Inflammatory macrophage (primary cell): ENCODE measurements at places on chromosomes 7 and 10.

DNA sequence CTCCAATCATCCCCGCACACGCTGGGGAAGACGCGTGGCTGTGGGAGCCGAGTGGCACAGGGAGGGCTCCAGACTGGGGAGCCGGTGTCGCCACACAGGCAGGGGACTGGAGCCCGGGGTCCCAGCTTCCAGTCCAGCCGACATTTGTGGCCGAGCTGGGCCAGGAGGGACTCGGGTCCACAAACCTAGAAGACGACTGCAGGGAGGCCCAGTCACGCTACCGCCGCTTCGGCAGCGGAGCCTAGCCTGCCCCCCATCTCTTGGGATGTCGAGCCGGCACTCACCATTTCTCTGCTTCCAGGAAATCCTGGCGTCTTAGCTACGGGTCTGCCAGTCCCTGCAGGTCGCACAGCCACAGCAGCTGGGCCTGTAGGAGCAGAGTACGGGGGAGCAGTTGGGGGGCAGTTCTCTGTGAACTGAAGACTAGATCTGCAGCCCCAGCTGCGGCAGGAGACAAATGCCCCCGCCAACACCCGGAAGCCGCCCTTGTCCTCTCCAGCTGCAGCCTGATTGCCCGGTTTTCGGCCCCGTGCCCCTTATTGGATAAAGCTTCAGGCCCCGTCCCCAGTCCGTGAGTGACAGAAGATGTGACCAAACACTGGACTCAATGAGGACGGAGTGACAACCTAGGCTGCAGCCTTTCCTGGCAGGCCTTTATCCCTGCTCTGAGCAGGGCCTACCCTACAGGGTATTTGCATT, 270.7 kb downstream of the ZNF33B start:
- peak; percentile 64 for DNase-seq

- DNase-seq, result no peak
Measured at GRCh38 chr7:75533926-75534325, 41.8 kb downstream of the SPDYE5 start.

DNA sequence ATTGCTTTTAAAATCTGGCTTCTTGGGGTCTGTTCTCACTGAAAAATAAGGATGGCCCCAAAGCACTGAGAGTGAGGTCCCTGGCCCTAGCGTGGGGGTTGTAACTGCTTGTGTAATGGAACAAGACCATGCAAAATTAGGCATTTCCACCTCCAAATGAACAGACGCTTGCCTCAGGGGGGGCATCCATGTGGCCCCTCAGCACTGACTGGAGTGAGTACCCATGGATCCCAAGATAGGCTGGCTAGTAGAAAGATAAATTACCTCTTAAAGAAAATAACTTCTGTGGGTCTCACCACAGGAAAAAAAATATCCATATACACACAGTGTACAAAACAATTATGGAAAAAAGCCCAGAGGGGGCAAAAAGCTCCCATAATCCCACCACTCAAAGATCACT, 15.2 kb upstream of the CPA1 start:
- DNase-seq, result no peak

GRCh38 chr10:43254199-43254730, 12.6 kb downstream of the RASGEF1A start:
- no peak for DNase-seq

GRCh38 chr10:87861566-87861952, 1.8 kb downstream of the KLLN start:
- DNase-seq, result peak; percentile 56

GRCh38 chr7:151144387-151144786, 23.1 kb downstream of the GBX1 start:
- DNase-seq, result no peak

GRCh38 chr7:106623853-106624252, 37.1 kb downstream of the CCDC71L start:
- no peak for DNase-seq

GRCh38 chr10:7000061-7000460, 410.8 kb downstream of the SFMBT2 start:
- no peak for DNase-seq

- no peak for DNase-seq
Measured at GRCh38 chr7:95777269-95777668, 4.9 kb downstream of the DYNC1I1 start.

DNA sequence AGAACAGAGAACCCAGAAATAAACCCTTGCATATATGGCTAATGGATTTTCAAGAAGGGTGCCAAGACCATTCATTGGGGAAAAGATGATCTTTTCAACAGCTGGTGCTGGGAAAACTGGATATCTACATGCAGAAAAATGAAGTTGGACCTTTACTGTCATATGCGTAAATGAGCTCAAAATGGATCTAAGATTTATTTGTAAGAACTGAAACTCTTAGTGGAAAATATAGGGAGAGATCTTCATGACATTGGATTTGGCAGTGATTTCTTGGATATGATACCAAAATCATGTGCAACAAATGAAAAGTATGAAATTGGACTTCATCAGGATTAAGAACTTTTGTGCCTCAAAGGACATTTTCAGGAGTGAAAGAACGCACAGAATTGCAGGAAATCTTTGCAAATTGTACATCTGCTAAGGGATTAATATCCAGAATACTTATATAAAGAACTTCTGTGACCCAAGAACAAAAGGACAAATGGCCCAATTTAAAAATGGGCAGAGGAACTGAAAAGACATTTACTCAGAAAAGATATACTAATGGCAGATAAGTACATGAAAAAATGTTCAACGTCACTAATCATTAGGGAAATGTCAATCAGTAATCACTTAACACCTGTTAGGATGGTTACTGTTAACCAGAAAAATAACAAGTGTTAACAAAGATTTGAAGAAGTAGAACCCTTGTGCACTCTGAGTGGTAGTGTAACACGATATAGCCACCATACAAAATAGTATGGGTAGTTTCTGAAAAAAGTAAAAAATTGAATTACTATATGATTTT, 6.1 kb downstream of the DBF4 start:
- DNase-seq, result no peak

GRCh38 chr10:114380060-114380459, 24.2 kb downstream of the AFAP1L2 start:
- no peak for DNase-seq

GRCh38 chr10:19606968-19607367, 209.3 kb upstream of the PLXDC2 start:
- DNase-seq, result no peak

DNA sequence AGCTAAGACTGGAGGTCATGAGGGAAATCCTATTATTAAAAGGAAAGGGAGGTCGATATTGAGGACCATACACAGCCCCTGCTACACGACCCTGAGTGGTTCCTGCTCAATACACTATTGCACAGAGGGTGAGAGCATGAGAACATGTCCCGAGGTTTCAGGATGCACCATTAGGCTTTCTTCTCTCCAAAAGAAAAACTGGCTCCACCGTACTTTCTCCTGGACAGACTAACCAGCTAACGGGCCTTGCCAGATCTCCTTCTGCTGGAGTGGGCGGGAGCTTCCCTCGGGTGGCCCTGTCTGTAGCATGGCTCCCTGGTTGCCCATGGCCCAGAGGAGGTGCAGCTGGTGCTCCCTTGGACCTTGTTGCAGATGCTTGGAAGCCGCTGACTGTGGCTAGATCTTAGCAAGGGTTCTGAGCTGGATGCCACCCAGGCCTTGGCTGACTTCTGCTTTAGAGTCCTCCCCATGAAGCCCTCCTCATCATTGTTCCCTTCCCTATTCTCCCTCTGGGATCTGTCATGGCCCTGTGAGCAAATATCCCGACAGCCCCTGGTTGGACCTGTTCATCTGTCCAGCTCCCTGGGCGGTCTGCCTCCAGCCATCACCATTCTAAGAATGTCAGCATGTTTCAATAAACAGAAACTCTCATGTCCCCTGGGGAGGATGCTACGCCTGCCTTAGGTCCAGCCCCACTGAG, 52.9 kb upstream of the SHH start:
- DNase-seq, result no peak

DNA sequence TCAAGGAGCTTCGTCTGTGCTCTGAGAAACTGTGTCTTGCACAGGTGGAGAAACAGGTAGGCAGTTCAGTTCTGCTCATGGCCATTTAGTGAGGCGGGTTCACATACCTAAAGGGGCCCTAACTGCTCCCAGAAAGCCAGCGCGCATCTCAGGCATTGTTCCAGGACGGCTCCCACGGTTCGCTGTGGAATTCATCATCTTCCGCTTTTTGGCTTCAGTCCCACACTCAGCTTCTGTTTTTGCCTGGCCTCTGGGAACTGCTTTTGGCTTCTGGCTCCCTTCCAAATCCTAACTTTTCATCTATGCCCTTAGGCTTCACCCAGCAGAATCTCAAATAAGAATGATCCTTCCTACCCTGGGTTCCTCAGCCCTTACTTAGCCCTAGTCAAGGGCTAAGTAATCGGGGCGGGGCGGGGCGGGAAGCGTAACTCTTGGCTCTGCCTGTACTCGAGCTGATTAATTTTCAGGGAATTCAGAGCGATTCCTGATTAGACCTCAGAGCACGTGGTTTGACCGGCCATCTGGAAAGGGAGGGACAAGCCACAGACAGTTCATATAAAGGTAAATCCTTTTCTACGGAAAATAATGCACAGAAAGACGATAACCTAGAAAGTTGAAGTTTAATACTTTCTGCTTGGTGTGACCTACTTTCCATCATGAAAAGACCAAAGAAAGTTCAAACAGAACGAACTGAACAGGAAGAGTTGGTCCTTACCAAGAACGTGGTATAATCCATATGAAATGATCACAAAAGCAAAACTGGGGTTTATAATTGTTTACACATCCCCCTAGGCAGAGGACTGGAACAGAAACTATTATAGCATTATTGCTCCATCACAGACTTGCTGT, 105.7 kb downstream of the ST8SIA6 start:
- no peak for DNase-seq

- no peak for DNase-seq
Measured at GRCh38 chr7:151437159-151437553, 2.8 kb downstream of the CRYGN start.
